ENCODE measurements at places on chromosomes 1 and 21. TPM values are rescaled to one million over a fixed set of nuclear protein-coding genes. Genes with fewer than 3 reads are reported as not detected.

The GPR52 gene
- 15.3 TPM for total RNA-seq

The SLC35F3 gene
- 0.56 TPM for total RNA-seq

The C1orf167 gene
- not detected for total RNA-seq

The OR2T33 gene
- total RNA-seq = not detected

The RNU1-1 gene
- 3,879 TPM for total RNA-seq

The TRNP1 gene
- total RNA-seq = 0.28 TPM

The MMEL1 gene
- total RNA-seq = not detected

The LRRC8C gene
- 25.4 TPM for total RNA-seq

The PAQR6 gene
- 9.5 TPM for total RNA-seq

The PRAMEF10 gene
- total RNA-seq = not detected

The GPR61 gene
- not detected for total RNA-seq

The KRTAP26-1 gene
- not detected for total RNA-seq

The GFI1 gene
- 78.5 TPM for total RNA-seq

The KIAA0040 gene
- total RNA-seq = 11.2 TPM

The TTC39A gene
- total RNA-seq = 0.78 TPM

The NTRK1 gene
- total RNA-seq = 8.1 TPM

The DCDC2B gene
- 0.19 TPM for total RNA-seq

The ATF3 gene
- total RNA-seq = 16.9 TPM

The CATSPERE gene
- 0.78 TPM for total RNA-seq

The LEMD1 gene
- not detected for total RNA-seq

The COL9A2 gene
- 7.3 TPM for total RNA-seq

The TSPEAR gene
- total RNA-seq = not detected

The SRSF10 gene
- total RNA-seq = 176 TPM

The ADAR gene
- total RNA-seq = 257 TPM

The VCAM1 gene
- total RNA-seq = 31.5 TPM

The TSNAX gene
- 32.3 TPM for total RNA-seq

The C1orf198 gene
- total RNA-seq = 2.0 TPM

The FAM72D gene
- 10.1 TPM for total RNA-seq

The SPRR2B gene
- total RNA-seq = not detected

The LEFTY1 gene
- total RNA-seq = not detected

The TFF3 gene
- not detected for total RNA-seq

The C1orf185 gene
- not detected for total RNA-seq

The LPAR3 gene
- total RNA-seq = 0.90 TPM

The TLR5 gene
- 0.11 TPM for total RNA-seq
